ENCODE measurements at places on chromosomes 16 and 17.

- DNase-seq, result no peak
These were observed 5.0 kb downstream of the LSM12 start for GRCh38 chr17:44061446-44061845.

- DNase-seq, result no peak
These were observed 27.6 kb upstream of the CCL1 start for GRCh38 chr17:34390649-34391048.

DNA sequence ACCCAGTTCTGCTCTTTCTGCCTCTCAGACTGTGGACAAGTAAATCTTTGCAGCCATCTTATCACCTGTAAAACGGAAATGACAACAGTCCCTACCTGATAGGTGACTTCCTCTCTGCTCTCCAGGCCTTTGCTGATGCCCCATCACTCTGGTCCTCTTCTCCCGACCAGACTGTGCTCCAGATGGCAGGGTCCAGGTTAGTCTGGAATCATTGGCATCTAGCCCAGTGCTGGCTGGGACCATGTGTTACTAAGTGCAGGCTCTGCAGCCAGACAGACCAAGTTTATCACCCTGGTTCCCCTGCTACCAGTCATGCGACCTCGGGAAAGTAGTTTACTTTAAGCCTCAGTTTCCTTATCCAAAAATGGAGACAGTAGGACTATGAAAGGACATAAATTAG, 1.8 kb upstream of the NUBP1 start:
- DNase-seq, result no peak

- DNase-seq, result no peak
These were observed 22.7 kb downstream of the LIG3 start for GRCh38 chr17:35002876-35003551.

DNA sequence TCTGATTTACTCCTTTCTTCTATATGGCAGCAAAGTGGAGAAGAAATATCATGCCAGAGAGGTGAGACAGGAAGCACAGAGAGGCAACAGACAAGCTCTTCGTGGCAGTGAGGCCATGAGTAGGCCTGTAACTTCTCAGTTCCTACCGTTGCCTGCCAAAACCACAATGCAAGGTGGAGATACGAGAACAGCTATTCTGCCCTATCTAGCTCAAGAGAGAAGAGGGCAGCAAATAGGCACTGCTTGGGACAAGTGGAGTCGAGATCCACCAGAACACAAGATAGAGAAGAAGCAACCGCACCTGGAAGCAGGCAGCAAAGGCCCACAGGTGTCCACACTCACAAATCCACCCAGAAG, 24.8 kb downstream of the RANBP10 start:
- DNase-seq, result no peak

- DNase-seq, result no peak
These were observed 76.0 kb downstream of the ZNF18 start for GRCh38 chr17:11921296-11921695.
